Activated naive CD4-positive, alpha-beta T cell (primary cell): ENCODE measurements at places on chromosomes 7 and 10.

DNA sequence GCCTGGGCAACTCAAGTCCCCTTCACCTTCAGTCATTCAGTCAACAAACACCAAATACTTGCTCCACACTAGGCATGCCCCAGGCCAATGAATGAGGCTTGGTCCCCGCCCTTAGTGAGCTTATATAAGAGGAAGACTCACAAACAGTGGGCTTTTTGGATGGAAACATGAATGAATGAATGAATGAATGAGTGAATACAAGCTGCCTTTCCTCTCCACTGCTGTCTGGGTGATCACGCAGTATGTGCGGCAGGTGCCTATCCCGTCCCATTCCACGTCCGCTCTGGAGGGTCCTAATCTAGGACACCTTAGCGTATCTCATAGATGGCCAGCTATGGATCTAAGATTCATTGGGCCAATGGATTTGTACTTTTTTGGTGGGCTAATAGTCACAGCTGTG is 19.8 kb upstream of the GTF2I start:
- DNase-seq = no peak

GRCh38 chr10:93746844-93747284 is 10.9 kb upstream of the LGI1 start:
- DNase-seq = no peak

DNA sequence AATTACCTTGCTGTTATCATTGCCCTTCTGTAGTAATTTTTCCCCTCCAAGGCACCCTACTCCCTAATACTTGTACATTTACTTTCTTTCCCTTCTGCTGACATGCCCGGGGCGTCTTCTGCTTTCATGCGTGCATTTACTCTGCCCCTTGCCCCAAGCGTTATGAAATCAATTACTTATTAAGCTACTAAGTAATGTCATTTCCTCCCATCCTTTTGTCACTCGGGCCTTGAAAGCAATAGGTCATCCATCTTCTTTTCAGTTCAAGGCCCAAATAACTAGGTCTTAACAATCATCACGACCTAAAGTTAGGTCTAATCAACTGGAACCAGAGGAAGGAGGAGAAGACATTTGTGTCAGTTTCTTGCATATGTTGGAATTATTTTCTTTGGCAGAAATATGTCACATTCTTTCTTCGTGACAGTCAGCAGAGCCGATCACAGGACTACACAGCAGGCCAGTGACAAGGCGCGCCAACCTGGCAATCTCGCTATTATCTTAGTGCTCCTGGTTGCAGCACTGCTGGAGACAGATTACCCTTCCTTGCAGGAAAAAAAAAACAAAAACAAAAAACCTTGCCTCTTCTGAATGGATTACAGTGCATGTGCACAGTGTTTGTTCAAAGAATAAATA is 179.2 kb downstream of the RELN start:
- DNase-seq = no peak

DNA sequence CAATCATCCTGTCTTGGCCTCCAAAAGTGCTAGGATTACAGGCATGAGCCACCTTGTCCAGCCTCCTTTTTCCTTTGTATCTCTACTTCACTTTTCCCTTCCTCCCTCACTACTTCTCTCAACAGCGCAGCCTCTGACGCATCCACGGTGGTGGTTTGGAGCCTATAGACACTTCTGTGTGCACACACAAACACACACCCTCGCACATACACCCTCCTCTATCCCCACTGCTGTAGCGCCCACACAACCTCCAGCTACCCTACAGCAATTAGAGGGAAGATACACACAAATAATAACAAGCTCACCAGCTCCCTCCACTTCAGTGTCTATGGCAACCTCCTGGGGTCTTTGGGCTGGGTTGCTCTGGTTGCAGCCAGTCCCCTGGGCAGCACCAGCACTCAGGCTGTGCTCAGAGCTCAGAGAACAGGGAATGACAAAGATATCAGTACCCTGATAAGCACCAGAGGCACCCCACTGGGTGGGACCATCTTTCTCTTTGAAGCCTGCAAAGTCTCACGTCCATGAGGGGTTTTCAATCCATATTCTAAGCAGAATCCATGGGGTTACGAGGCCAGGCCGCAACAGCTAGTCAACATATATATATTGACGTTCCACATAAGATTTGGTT is 3.3 kb upstream of the CAMK2G start:
- no peak for DNase-seq

- no peak for DNase-seq
These were observed 334.3 kb downstream of the CACNA2D1 start for GRCh38 chr7:82109288-82109687.

GRCh38 chr7:73811760-73812168 is 19.0 kb upstream of the CLDN4 start:
- DNase-seq = peak; percentile 3

DNA sequence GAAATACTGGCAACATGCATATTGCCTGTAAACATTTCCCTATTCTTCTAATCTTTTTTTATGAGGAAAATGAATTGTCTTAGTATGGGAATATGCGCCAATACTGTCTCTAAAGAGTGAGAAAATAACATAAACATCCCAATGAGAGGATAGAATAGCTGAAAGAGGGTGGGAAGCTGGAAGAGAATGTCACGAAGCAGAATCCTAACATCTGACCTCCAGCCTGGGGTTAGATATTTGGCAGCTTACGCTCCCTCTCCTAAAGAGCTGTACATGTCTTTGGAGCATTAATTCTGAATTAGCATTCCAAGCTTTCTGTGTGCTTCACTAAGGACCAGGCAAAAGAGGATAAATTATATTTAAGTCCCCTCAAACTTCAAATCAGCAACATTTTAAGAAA is 31.6 kb upstream of the SLC16A12 start:
- no peak for DNase-seq

DNA sequence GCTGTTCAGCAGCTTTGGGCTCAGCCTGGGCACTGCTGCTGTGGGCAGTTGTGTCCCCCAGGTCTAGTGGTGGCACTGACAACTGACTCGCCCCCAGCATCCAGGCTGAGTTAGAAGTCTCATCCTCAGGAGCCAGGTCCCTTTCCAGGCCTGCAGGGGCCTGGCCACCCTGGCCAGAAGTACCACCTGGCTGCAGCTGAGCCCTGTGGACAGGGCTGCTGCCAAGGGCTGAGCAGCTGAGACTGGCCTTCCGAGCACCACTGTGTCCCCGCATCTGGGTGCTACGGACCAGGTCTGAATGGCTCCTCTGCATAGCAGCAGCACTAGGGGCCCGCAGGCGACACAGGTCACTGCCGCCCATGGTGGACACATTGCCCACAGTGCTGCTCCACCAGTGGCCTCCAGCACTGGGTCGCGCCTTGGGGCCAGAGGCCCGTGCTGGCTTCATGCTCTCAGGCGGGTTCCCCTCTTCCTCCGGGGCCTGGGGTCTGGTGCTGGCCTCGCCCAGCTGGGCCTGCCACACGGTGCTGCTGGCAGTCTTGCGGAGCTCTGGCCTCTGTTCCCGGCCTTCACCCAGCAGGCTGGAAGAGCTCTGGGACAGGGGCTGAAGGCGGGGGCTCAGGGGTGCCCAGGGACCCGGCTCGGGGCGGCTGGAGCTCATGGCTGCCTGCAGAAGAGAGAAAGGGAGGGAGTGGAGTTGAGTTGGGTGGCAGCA is 6.2 kb downstream of the GPRIN2 start:
- no peak for DNase-seq

DNA sequence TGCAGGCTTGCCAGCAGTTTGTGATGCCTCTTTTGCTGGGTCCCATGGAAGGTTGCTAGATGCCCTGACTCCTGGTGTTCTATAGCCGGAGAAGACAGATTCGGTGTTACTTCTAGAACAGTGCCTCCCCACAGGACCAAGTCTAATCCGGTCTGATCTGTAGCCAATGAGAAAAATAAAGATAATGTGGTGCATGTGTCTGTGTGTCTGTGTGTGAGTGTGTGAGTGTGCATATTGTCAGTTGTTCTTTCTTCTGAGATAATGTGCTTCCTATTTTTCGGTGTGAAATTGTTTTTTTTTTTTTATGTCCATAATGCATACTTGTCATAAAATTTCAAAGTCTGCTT is 29.7 kb upstream of the ZNRF2 start:
- no peak for DNase-seq

GRCh38 chr10:13236638-13237037 is 2.5 kb upstream of the UCMA start:
- no peak for DNase-seq

GRCh38 chr10:127320176-127320575 is 123.8 kb upstream of the INSYN2A start:
- no peak for DNase-seq

DNA sequence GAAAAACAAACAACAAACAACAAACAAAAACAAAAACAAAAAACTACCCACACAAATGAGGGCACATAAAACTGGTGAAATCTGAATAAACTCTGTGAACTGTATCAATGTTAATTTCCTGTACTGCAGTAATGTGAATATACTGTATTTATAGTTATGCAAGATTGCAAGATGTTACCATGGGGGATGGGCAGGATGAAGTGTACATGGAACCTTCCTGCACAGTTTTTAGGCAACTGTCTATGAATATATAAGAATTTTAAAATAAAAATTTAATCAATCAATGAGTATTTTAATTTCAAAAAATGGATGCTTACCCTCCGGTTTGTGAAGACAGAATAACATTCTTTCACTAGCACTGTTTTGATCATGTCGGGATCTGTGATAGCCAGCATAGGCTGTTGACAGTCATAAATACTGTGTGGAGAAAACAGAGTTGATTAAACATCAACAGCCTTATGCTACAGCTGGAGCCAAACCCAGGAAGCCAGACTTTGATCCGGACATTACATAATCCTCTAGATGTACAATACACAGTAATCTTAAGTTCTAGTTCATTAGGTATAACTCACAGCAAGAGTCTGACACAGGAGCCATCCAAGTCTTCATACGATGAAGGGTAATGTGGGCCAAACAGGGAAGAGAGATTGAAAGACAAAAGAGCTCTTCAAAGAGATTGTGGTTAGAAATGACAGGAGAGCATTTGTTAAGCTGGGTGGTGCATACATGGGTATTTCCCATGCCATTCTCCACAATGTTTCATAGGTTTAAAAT is 14.8 kb downstream of the CYP3A7 start:
- DNase-seq = no peak

GRCh38 chr7:39530971-39531370 is 35.2 kb upstream of the YAE1 start:
- DNase-seq = no peak

DNA sequence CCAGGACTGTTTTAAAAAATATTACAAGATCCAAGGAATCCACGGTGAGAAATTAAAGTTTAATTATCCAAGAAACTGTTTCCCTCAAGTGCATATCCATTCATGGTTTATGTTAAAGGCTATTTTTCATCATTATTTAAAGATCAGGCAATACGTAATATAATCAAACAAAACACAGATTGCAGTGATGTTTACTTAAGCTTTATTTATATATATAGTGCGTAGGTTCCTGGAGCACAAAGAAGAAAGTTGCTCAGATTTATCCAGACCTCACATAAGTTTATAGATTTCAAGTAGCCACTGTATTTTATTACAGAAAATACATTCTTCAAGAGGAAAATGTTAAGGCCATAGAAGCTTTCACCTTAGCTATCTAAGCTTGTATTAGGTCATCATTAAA is 210.0 kb upstream of the KLF14 start:
- no peak for DNase-seq

- no peak for DNase-seq
These were observed 80.2 kb downstream of the RAB18 start for GRCh38 chr10:27584302-27584701.

GRCh38 chr7:18337048-18337809 is 158.3 kb upstream of the HDAC9 start:
- no peak for DNase-seq

DNA sequence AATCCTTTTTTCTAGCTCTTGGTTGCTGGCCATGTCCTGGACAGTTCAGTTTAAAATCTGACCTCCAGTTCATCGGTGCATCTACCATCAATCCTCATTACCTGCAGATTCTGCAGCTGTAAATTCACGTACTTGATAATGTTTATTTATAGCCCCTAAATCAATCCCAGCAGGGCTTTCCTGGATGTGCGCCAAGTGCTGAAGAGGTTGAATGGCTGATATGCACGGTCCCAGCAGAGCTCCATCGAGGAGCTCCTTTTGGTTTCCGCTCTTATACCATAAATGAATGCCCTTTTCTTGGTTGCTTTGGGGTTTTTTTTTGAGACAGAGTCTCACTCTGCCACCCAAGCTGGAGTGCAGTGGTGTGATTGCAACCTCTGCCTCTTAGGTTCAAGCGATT is 91.2 kb upstream of the CCZ1B start:
- no peak for DNase-seq

- no peak for DNase-seq
These were observed 170.2 kb downstream of the AKR1D1 start for GRCh38 chr7:138246428-138246827.

- no peak for DNase-seq
These were observed 96.3 kb upstream of the PDCD4 start for GRCh38 chr10:110775406-110775805.

GRCh38 chr10:81724431-81724830 is 150.6 kb upstream of the NRG3 start:
- no peak for DNase-seq

GRCh38 chr7:68857571-68857970 is 740.7 kb upstream of the AUTS2 start:
- no peak for DNase-seq

- no peak for DNase-seq
These were observed 13.4 kb downstream of the BLNK start for GRCh38 chr10:96257944-96258343.

GRCh38 chr10:91761721-91762120 is 36.5 kb upstream of the TNKS2 start:
- no peak for DNase-seq
